ENCODE measurements at places on chromosomes 16 and 17. TPM values are rescaled to one million over a fixed set of nuclear protein-coding genes. Genes with fewer than 3 reads are reported as not detected.

DNA sequence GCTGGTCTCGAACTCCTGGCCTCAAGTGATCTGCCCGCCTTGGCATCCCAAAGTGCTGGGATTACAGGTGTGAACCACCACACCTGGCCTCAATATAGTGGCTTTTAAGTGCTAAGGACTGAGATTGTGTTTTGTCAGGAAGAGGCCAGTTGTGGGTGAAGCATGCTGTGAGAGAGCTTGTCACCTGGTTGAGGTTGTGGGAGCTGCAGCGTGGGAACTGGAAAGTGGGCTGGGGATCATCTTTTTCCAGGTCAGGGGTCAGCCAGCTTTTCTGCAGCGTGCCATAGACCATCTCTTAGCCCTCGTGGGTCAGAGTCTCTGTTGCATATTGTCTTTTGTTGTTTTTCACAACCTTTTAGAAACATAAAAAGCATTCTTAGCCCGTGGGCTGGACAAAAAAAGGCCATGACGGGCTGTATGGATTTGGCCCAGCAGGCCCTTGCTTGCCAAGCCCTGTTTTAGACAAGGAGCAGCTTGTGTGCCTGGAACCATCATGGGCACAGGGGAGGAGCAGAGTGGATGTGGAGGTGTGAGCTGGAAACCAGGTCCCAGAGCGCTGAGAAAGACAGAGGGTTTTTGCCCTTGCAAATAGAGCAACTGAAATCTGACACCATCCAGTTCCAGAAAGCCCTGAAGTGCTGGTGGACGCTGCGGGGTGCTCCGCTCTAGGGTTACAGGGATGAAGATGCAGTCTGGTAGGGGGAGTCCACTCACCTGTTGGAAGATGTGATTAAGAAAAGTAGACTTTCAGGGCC is 5.5 kb downstream of the BIRC5 start:
- DNase-seq: no peak

DNA sequence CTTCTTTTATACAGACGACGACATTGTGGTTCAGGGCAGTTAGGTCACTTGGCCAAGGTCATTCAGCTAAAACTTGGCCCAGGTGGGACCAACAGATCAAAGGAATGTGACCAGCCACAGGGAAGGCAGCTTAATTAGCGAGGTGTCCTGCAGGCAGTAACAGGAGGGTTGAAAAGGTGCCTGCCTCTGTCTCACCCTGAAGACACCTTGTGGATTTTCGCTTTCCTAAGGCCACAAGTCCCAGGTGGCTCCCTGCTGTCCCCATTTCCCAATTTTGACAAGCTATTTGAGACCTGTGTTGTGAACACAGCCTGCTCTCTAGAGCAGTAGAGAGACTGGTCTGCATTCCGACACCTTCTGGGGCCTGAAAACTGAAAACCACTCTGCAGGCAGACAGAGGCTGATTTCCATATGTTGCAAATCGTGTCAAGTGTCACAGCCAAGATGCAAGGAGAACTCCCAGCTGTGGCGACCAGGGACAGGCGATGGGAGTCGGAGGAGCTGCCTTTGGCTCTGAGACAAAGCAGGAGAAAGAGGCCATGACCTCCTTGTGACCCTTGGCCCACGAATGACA is 593.1 kb upstream of the CDH5 start:
- no peak for DNase-seq

- no peak for DNase-seq
Observed at GRCh38 chr17:21061158-21061835, 18.5 kb upstream of the USP22 start.

GRCh38 chr17:44085908-44086307 is 15.4 kb downstream of the G6PC3 start:
- DNase-seq: no peak

GRCh38 chr17:4142107-4142900 is 526 bp downstream of the ZZEF1 start:
- peak; percentile 29 for DNase-seq

GRCh38 chr16:13988038-13988437 is 68.1 kb downstream of the ERCC4 start:
- DNase-seq: no peak

GRCh38 chr16:57009643-57010170 is 20.4 kb downstream of the NLRC5 start:
- DNase-seq: no peak

DNA sequence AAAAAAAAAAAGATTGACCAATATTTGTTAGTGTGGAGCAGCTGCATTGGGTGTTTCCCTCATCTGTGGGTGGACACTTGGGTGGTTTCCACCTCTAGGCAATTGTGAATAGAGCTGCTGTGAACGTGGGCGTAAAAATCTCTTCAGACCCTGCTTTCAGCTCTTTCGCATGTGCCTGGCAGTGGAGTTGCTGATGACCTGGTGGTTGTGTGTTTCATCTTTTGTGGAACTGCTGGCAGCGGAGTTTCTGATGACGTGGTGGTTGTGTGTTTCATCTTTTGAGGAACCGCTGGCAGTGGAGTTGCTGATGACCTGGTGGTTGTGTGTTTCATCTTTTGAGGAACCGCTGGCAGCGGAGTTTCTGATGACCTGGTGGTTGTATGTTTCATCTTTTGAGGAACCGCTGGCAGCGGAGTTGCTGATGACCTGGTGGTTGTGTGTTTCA is 21.4 kb downstream of the ZC3H18 start:
- no peak for DNase-seq

The SDR42E2 gene
- total RNA-seq: not detected

The TEX14 gene
- not detected for total RNA-seq
